ENCODE measurements at places on chromosomes 2 and 18.

- DNase-seq, result no peak
Measured at GRCh38 chr2:96754317-96754716, 6.4 kb upstream of the CNNM4 start.

DNA sequence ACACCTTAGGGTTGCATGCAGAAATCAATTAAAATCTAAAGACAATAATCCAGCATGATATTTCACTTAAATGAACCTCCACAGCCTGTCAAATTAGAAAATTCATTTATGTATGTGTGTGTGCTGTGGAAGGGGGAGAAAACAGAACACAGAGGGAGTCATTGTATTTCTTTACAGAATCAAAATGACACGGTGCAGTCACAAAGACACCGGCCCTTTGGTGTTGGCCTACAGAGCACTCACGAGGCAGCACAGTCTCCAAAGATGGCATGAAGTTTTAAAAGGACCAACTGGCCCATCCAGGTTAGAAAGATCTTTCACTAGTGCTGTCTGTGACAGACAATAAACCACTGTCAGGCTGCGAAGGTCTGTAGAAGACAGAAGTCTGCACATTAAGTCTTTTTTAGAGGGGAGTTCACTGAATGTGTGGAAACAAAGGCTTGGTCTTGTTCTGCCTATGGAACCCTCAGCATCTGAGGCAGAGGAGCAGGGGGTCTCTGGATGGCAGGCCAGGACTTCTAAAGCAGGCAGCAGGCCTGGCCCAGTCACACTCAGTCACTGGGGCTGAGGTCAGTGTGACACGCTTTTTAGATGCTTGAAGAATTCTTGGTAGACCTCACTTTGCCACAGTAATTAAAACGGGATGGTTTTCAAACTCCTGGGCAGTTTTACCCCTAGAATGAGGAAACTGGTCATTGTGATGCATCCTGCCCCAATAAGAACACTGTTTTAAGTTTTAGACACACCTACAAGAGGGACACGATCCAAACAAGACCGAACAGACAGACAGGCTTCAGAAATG is 184.9 kb downstream of the AFF3 start:
- no peak for DNase-seq

- no peak for DNase-seq
Measured at GRCh38 chr2:209685340-209685739, 86.3 kb upstream of the UNC80 start.

DNA sequence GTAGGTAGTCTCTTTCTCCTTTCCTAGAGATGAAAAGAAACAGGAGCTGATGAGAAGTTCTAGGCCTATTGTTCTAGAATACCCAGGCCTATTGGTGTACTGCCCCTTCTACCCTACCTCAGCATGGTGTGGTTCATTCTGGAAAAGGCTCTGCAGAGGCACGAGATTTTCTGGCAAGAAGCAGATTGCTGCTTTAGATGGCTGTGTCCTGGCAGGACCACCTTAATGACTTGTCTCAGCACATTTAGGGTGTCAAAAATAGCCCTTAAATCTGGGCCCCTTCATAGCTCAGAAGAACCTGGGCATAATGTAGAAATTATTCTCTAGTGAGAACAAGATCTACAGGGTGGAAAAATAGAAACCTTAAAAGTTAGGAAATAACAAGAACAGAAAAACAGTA is 87.9 kb downstream of the BCL2L11 start:
- DNase-seq, result no peak

GRCh38 chr2:152097801-152098495 is 896 bp downstream of the CACNB4 start:
- no peak for DNase-seq

DNA sequence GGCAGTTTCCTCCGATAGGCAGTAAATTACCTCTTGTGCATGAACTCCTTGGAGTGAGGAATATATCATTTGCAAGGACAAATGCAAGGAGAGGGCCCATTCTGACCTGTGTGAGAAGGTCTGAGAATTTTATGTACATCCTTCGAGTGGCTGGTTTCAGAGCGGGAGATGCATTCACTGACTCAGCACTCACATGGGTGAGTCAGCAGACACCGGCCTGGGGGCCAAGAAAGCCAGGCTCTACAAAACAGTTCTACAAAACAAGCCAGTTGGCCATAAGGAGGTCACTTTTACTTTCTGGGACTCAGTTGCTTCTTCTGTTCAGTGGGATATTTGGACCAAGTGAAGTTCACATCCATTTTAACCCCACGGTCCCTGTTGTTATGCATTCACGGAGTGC is 35.3 kb downstream of the CYP26B1 start:
- no peak for DNase-seq

DNA sequence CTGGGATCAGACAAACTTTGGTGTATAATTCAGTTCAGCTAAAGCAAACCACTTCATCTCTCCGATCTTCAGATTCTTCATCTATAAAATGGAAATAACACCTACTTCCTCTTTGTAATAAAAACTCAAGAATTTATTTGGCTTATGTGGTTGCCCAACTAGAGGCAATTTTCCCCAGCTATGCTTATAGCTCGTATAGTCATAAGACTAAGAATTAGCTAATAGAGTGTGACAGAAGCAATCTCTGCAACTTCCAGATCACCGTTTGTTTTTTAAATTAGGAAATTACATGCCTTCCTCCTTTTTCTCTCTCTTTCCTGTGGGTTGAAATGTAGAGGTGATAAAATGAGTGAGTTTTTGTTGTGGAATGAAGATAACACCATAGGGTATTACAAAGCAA is 35.3 kb upstream of the KCNF1 start:
- DNase-seq, result no peak

GRCh38 chr18:31683968-31684278 is 458 bp downstream of the B4GALT6 start:
- DNase-seq, result no peak

DNA sequence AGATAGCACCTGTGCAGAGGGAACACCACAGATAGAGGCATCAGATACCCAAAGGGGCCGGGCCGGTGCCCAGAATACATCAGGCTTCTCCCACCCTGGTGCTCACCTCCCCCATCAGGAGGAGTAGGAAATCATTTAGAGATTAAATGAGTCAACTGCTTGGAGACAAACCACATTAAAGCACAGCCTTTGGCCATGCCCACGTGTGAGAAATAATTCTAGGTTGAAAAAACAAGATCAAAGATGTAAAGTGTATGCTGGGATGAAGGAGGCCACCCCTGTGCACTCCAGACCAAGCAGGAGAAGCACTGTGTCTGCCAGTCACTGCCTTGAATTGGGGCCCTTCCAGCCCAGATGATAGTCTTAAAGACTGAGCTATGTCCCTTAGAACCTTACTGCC is 152.8 kb upstream of the ACAA2 start:
- no peak for DNase-seq

DNA sequence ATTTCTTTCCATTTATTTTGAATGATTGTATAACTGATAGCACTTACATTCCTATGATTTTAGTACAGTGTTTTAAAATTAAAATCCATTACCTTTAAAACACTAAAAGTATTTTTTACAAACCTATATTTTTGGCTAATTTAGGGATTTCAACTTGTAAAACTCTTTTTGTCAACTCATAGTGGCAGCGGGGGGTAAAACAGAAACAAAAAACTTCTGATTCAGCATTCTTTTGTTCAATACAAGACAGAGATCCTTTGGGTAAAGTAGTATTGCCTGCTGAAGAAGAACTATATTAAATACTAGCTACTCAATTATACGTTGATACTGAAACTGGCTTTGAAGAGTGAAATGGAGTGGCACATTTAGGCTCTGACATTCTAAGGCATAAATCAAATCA is 437.4 kb upstream of the CDH19 start:
- no peak for DNase-seq

DNA sequence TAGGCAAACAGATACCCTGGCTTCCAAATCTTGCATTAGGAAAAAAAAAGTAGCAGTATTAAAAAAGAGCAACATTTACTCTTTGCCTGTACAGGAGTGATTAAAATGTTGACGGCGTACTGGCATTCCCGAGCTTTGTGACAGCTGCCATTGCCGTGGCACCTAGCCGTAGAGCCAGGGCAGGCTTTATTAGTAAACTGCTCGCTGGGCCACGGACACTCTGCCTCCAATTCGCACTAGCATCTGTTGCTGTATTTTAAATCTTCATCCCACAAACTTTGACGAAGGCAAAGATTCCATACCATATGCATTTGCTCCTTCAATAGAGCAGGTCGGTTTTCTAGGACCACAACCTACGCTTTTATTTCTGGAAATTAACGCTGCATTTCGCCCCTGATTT is 44.5 kb upstream of the EPHA4 start:
- no peak for DNase-seq

DNA sequence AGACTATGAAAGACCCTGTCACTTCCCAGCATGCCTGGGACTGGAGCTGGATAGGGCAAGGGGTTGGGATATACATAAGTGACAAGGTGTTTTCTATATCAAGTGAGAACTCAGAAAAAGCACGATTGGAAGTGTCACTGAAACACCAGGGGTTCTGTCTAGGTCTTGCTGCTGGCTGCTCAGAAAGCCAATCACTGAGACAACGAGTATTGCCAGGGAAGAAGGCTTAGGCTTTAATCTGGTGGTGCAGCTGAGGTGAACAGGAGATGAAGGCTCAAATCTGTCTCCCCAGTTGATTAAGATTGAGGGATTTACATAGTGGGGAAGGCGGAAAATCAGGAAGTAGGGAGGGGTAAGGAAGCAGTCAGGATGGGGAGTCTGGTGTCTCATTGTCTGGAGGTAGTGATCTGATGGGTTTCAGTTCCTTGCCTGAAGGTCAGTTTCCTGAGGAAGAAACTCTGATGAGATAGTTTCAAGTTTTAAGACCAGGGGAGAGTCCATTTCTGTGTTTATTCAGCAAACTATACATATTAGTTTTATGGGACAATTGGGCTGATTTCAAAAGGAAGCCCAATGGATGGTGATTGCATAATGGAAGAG is 3.5 kb upstream of the C2orf74 start:
- no peak for DNase-seq

GRCh38 chr2:215870986-215871385 is 142.4 kb downstream of the MREG start:
- DNase-seq, result no peak

GRCh38 chr18:14768241-14768640 is 20.3 kb downstream of the ANKRD30B start:
- DNase-seq, result no peak

- no peak for DNase-seq
Measured at GRCh38 chr2:58156780-58157179, 84.3 kb downstream of the FANCL start.

- DNase-seq, result no peak
Measured at GRCh38 chr2:195613922-195614321, 43.1 kb upstream of the SLC39A10 start.

DNA sequence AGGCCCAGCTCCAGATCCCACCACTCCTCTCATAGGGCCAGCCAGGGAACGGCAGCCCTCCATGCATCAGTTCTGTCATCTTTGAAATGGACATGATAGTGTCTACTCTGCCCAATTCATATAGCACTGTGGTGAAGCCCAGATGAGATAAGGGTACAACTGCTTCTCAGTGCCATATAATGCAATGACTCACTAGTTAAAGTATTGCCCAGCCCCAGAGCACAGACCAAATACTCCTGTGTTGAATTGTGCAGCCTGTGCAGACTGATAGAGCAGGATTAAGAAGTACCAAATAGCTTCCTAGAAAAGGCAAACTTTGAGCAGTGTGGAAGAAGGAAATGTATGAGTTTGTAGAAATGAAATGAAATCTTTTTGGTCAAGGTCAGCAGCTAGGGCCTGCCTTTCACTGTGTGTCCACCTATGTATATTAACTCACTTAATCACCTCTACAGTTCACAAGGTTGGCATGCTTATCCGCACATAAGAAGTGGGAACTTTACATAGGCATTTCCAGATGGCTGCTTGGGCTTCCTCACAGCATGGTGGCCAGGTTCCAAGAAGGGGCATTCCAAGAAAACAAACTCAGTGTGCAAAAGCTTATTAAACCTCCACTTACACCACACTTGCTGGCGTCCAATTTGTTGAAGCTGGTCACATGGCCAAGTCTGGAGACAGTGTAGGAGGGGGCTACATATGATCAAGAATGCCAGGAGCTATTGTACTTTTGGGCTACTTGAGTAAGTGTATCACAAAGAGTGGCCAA is 102.8 kb upstream of the COPS8 start:
- no peak for DNase-seq

DNA sequence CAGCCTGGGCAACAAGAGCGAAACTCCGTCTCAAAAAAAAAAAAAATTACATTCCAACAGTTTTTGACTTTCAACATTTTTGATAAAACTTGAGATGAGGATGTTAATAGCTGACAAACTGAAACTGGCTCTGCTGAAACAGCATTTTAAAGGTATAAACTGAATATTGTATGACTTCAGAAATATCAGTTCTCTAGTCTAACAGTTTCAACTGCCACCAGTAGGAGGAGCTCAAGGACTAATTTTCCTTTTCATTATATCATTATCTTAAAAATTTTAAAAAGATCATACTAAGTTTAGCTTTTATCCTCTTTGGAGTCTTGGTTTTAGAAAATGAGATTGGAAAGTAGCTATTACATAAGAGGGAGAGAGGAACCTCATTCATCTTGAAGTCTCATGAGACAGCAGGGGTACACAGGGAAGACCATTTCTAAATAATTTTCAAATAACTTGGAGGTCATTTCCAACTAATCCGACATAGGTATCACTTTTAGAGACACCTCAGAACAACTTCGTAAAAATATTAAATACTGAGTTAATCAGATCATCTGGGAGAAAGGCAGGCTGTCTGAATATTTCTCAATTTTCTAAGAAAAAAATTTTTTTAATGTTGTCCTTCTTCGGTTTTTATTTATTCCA is 37.6 kb upstream of the MCM6 start:
- DNase-seq, result no peak

DNA sequence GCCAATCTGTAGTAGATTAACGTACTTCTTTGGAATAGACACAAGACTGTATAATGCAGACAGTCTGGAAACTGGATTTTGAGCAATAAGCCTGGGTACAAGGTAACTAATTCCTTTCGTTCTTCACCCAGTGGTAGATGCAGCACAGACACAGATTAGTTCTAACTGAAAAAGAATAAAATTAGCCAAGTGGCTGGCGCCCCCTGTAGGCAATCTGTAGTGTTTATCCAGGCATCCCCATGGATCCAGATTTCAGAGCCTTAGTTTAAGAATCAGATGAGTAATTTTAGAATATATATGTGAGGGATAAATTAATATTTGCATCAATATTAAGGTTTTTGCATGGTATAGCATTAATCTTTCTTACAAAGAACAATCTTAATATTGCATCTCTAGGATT is 563.9 kb downstream of the DCC start:
- DNase-seq, result peak; percentile 10

GRCh38 chr18:10164271-10165071 is 250.7 kb downstream of the VAPA start:
- DNase-seq, result no peak

GRCh38 chr2:62939735-62940491 is 110.7 kb upstream of the OTX1 start:
- DNase-seq, result no peak

- no peak for DNase-seq
Measured at GRCh38 chr2:181682026-181682789, 1.9 kb upstream of the NEUROD1 start.

- no peak for DNase-seq
Measured at GRCh38 chr2:196172951-196173350, 1.6 kb upstream of the STK17B start.

GRCh38 chr2:7497178-7497577 is 580.0 kb downstream of the RNF144A start:
- DNase-seq, result no peak

- no peak for DNase-seq
Measured at GRCh38 chr2:55862673-55863390, 60.8 kb downstream of the EFEMP1 start.

Data from NCI-H1048 (cell line).